ENCODE measurements at places on chromosomes 12 and 14.

DNA sequence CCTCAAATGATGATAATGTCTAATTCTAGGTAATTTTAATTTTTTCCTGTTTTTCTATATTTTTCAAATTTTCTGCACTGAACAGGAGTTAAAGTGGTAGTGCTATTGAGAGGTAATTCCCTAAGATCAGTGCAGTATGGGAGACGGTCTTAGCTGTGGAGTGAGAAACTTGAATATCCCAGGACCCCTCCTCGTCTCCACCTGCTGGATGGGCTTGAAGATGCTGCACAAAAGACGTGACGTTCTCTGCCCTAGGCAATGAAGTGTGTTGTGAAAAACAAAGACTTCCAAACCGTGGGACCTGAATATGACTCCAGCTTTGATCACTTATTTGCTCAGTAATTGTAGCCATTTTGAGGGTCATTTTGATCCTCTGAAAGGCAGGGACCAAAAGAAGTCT is 298.1 kb downstream of the VRK1 start:
- DNase-seq, result no peak

GRCh38 chr12:114167431-114167830 is 201.3 kb upstream of the RBM19 start:
- no peak for DNase-seq

DNA sequence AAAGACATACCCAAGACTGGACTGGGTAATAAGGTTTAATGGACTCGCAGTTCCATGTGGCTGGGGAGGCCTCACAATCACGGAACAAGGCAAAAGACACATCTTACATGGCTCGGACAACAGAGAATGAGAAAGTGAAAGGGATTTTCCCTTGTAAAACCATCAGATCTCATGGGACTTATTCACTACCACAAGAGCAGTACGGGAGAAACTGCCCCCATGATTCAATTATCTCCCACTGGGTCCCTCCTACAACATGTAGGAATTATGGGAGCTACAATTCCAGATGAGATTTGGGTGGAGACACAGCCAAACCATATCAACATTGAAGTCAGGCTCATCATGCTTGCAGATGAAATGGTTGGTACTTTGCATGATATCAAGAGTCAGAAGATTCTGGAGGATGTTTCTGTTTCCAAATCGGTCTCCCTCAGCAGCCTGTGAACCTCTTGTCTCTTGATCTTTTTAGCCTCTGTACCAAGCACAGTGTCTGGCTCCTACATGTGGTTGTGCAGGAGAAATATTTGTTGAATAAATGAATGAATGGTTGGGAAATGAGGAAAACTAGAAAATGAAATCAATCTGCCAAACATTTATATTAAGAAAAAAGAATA is 98.6 kb downstream of the VRK1 start:
- DNase-seq, result no peak

GRCh38 chr12:10722502-10722904 is 620 bp downstream of the YBX3 start:
- DNase-seq, result peak; percentile 81

DNA sequence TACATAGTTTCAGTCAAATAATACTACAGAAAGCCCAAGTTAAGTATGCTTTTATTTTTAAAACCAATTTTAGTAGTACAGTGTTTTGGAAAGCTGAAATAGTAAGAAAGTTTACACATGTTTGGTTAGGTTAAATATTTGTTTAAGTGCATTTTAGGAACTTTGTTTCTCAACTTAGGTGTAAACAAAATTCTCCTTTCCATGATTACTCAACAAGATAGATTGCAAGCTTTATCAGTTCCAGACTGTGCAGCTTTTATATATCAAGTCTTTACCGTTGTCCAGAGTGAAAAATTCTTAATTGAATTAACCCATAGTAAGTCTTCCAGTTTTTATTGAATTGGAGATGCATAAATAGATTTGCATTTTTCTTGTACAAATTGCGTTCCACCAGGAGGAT is 45.1 kb downstream of the PIWIL1 start:
- DNase-seq, result no peak
